ENCODE measurements at places on chromosomes 1 and 21. TPM values are rescaled to one million over a fixed set of nuclear protein-coding genes. Genes with fewer than 3 reads are reported as not detected.

DNA sequence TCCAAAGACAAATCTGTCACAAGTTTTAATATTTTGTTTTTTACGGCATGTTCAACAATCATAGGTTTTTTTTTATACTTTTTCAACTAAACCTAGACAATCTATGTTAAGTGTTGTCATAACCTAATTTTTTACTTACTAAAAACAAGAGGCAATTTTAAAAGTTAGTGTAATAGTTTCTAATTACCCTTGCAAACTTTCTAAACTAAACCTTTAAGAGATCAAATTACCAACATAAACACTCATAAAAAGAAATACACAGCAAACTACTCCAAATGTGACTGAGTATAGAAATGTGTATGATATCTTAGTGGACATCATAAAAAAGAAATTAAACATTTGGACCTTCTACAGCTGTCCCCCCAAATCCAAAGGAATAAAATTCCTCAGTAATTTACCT, 10.0 kb downstream of the ZNF281 start:
- no peak for DNase-seq

- DNase-seq, result no peak
Measured at GRCh38 chr1:215005656-215006345, 76.7 kb upstream of the KCNK2 start.

The SRGAP2C gene
- 0.98 TPM for total RNA-seq

The OLIG1 gene
- total RNA-seq, result not detected

DNA sequence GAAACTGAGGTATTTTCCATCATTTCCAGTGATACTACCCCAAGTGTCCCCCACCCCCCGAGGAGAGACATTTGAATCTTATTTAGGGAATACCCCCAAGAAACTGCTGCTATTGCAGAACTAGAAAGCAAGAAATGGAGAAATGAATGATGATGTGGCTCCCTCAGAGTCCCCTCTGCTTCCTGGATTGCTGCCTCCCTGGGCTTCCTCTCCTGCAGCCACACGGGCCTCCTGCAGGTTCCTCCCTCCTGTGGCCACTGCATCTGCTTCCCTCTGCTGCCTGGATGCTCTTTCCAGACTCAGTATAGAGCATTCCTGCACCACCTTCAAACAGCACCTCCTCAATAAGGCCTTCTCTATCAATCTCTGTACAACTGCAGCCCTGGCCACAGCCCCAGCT, 69.3 kb downstream of the SLC25A24 start:
- no peak for DNase-seq

GRCh38 chr1:151993084-151993733, 450 bp downstream of the S100A10 start:
- no peak for DNase-seq

All from Caco-2 (cell line).